Activated T-helper 1 cell treated with anti-CD3 and anti-CD28 coated beads, Interleukin-2, amount 50 U/mL, for 16 hours (primary cell): ENCODE measurements at places on chromosomes 2 and 18.

DNA sequence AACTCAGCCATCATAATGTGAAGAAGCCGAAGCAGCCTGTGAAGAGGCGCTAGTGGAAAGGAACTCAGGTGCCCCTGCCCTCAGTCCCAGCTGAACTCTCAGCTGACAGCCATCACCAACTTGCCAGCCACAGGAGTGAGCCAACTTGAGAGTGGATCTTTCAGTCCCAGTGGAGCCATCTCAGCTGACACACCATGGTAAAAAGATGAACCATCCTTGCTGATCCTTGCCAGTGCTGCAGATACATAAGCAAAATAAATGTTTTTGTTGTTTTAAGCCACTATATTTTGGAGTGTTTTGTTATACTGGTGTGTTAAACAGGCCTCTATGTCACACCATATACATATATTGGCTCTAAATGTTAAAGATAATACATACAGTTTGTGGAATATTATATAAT is 195.8 kb upstream of the SPRED2 start:
- DNase-seq: no peak

- DNase-seq: no peak
Observed at GRCh38 chr2:108589781-108590180, 55.5 kb downstream of the LIMS1 start.

- DNase-seq: no peak
Observed at GRCh38 chr2:167049659-167050058, 161.4 kb downstream of the XIRP2 start.

DNA sequence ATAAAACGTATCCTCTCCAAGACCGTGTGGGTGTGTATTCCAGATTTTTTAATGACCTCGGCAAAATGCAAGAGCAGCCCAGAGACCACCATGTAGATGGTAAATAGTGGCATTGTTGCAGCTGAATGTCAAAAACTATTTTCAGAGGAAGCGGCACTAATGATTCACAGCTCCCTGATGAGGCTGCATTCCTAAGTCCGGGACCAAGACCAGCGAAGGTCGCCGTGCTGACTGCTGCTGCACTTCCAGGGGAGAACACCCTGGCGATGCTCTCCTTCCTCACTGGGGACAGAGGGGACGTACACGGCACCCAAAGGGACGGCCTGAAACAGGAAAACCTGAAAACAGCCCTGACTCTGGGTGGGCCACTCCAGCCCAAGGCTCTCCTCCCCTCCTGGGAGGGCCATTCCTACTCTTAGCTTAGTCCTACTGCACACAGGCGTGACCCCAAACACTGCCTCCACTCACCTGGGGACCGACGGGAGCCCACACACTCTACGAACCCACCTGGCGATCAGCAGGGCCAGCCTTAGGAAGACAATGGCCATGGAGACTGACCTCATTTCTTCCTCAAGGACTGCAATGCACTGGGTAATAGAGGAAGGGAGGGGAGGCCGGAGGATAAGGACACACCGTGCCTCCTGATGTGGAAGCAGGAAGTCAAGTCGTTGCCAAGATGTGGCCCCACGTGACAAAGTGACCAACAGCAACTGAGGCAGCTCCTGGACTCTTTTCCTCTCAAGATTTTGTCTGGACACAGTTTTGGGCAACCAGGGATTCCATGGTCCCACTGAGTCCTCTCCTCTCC is 82.8 kb downstream of the ZNF516 start:
- no peak for DNase-seq

DNA sequence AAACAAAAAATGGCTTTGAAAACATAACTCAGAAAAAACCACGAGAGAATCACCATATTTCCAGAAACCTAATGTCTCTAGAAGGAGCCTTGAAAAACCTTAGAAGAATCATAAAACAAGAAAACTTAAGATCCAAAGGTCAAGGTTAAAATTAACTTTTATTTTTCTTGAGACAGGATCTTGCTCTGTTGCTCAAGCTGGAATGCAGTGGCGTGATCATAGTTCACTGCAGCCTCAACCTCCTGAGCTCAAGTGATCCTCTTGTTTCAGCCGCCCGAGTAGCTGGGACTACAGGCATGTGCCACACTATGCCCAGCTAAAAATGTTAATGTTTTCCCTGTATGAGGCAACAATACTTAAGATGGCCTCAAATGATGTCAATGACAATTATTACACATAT is 254.2 kb upstream of the SESTD1 start:
- DNase-seq: no peak

- no peak for DNase-seq
Observed at GRCh38 chr2:139438478-139438877, 658.3 kb upstream of the NXPH2 start.

DNA sequence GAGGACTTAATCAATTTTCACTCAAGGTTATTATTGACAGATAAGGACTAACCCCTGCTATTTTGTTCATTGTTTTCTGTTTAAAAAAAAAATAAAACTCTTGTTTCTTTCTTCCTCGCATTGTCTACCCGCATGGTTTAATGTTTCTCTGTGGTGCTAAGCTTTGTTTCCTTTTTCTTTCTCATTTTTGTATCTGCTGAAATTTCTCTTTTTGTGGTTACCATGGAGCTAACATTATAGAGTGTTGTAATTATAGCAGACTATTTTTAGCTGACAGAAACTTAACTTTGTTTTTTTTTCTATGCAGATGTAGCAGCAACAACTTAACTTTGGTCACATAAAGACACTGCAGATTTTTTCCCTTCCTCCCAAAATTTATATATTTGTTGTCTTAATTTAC is 43.1 kb upstream of the CHN1 start:
- no peak for DNase-seq

GRCh38 chr18:38497266-38497665 is 931.7 kb upstream of the CELF4 start:
- DNase-seq: no peak

GRCh38 chr2:29080886-29081743 is 6.8 kb upstream of the PCARE start:
- no peak for DNase-seq

DNA sequence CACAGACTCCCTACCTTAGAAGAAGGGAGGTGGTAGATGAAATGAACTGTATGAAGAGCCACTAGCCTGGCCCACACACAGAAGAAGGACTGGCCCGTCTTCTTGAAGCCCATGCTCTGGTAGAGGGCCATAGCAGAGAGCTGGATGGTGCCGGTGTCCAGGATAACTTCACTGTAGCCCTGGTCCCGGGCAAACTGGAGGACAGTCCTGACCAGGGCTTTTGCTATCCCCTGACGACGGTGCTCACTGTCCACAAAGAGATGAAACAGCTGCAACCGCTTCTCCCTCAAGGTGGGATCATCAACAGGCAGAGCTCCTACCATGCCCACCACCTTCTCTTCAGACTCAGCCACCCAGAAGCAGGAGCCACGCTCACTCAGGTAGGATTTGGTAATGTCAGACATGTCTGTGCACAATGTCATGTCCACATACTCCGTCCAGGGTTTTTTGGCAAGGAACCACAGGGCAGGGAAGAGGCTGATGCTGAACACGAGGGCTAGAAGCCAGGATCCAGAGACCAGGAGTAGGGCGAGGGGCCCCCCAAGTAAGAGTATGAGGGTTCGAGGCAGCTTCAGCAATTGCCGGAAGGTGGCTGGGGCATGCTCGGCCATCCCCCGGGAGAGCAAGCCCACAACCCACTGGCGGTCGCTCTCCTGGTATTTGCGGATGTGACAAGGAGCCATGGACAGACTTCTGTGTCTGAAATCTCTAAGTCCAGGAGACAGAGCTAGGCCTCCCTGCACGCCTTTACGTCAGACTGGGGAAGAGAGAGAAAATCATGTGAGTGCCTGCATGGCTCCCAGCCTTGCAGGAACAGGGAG is 1.1 kb downstream of the NAT8 start:
- DNase-seq: no peak

DNA sequence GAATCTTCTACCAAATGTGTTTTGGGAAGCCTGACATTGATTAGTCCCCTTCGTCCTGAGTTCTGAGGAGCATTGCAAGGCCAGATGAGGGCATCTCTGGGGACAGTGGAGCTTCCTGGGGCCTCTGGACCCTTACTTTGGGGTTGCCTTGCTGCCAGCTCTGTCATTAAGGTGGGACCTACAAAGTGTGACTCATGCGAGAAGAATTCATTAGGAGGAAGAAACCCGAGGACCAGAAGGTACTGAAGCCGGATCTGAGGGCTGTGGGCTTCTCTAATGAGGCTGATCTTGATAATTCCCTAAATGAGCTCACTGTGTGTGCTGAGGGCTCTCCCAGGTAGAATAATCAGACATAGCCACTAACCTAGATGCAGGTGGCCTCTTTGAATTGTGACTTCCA is 695 bp upstream of the SCYGR2 start:
- no peak for DNase-seq

GRCh38 chr2:64400105-64400728 is 53.7 kb upstream of the LGALSL start:
- DNase-seq: no peak
